ENCODE measurements at places on chromosomes 4 and X.

DNA sequence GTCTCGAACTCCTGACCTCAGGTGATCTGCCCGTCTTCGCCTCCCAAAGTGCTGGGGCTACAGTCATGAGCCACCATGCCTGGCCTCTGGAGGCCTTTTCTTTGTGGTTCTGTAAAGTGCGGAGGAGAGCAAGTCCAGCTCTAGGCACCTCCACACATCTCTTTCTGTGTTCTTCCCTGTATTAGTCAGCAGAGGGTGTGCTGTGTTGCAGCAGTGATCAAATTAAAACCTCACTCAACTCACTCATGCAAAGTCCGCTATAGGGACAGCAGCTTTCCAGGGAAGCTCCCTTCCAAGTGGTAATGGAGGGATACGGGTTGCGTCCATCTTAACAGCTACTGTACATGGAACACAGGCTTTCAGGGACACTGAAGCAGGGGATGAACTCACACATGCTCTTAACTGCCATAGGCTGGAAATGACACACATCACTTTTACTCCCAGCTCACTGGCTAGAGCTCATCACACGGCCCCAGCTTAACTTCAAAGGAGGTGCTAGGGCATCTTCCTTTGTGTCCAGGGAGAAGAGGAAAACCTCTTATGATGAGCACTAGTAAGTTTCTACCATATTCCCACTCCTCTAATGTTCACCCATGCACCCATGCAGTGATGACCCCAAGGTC, 36.0 kb upstream of the CCNG2 start:
- H3K4me1 ChIP-seq, result no peaks in the 10 kb centered on the region
- no peaks in the 10 kb centered on the region for H3K36me3 ChIP-seq
- no peak for DNase-seq
- H3K27me3 ChIP-seq, result peaks cover 10% of the 10 kb centered on the region

- no peak overlapping the region for H3K4me3 ChIP-seq
- DNase-seq, result no peak
- no peak overlapping the region for H3K27ac ChIP-seq
- H3K4me1 ChIP-seq, result no peaks in the 10 kb centered on the region
- H3K27me3 ChIP-seq, result no peaks in the 10 kb centered on the region
Measured at GRCh38 chr4:160826339-160826679, 1337.5 kb downstream of the FSTL5 start.

DNA sequence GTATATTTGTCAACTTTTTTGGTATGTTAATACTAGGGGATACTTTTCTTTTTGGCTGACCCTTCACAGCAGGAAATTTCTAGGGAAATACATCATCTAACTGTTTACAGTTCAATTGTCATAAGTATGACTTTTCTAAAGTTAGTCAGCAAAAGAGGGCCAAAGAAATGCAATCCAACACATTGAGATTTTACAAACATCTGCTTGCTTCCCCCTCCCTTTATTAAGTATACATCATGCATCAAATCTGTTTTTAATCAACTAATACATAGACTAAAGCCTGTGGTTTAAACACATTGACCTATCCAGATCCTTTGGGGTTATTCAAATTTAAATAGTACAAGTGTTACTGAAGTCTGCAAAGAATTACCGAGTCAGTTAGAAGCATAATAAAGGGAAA, 93.9 kb downstream of the MID1 start:
- no peaks in the 10 kb centered on the region for H3K4me1 ChIP-seq
- DNase-seq, result no peak
- H3K27ac ChIP-seq, result no peak overlapping the region
- no peaks in the 10 kb centered on the region for H3K27me3 ChIP-seq
- H3K4me3 ChIP-seq, result no peak overlapping the region

DNA sequence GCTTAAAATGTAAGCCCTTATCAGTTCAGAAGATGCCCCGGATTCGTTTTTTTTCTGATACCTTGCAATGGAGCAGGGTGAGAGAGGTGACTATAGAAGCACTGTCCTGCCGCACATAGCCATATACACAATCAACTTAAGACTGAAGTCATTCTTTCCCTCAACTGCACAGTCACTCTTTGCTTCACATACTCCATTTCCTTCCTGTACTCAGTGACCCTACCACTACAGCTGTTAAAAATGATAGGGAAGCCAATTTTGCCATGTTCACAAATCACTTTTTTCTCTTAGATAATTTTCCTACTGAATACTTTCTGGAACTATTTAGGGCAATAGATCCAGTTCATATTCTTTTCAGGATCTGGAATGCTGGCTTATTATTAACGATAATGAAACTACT, 300.0 kb downstream of the ANK2 start:
- peaks cover 22% of the 10 kb centered on the region for H3K4me1 ChIP-seq
- no peak overlapping the region for H3K27ac ChIP-seq
- peaks cover 2% of the 10 kb centered on the region for H3K36me3 ChIP-seq
- peaks cover 34% of the 10 kb centered on the region for H3K27me3 ChIP-seq
- H3K4me3 ChIP-seq, result no peak overlapping the region
- no peak for DNase-seq

GRCh38 chr4:121182296-121182695, 18.2 kb upstream of the TNIP3 start:
- peak overlapping the region; percentile 89 for H3K27ac ChIP-seq
- no peaks in the 10 kb centered on the region for H3K27me3 ChIP-seq
- H3K4me1 ChIP-seq, result peaks cover 62% of the 10 kb centered on the region
- peak; percentile 41 for DNase-seq
- H3K4me3 ChIP-seq, result peak overlapping the region; percentile 75

DNA sequence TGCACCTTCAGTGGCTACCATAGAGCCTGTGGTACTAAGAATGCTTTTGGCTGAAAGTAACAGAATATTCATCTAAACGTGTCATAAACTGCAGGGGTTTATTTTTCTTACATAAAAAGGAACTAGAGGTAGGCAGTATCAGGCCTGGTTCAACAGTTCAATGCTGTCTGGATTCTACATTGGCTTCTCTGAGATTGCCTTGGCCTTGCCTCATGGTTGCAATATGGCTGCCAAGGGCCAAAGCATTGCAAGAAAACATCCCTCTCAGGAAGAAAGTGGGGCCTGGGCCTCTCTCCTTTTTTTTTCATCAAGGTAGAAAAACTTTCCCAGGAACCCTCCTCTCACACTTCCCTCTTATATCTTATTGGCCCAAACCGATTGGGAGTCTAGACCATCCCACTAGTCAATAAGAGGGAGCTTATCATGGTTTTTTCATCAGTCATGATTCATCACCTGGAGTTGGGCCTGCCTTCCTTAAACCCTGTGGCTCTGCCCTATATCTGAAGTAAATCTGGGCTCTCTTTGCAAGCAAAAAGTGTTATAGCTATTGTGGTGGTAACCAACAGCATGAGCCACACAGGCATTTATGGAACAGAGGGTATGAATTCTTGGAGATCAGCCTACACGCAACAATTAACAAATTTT, 1.8 kb upstream of the DOCK11 start:
- H3K36me3 ChIP-seq, result peaks cover 10% of the 10 kb centered on the region
- no peaks in the 10 kb centered on the region for H3K27me3 ChIP-seq
- no peak overlapping the region for H3K4me3 ChIP-seq
- no peak for DNase-seq

All from activated CD8-positive, alpha-beta T cell treated with anti-CD3 and anti-CD28 coated beads, Interleukin-2, amount 10 ng/mL, durations not matched to agents 7 days and 5 days (primary cell).